ENCODE measurements at places on chromosomes 3 and 15. TPM values are rescaled to one million over a fixed set of nuclear protein-coding genes. Genes with fewer than 3 reads are reported as not detected.

The CFAP161 gene
- not detected for total RNA-seq

DNA sequence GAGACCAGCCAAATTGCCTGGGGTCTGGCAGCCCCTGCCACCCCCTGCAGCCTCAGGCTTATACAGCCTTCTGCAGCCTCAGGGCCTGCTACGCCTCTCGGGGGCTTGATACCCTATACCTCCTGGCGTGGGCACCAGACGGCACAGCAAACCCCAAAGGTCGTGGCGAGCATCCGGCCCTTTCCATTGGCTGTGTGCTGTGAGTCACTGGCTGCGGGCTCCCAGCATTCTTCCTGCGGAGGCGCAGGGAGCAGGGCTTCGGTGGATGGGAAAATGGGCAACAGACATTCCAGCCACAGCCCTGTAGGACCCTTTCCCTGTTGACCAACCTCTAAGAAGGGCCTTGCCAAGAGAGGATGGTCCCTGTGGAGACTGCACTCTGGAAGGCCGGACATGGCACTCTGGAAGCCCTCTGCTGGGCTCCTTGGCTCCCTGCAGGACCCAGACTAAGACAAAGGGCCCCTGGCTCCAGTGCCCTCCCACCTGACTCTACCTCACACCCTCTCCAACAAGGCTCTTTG, 59.6 kb downstream of the ITGA11 start:
- DNase-seq = peak; percentile 67

The CRABP1 gene
- total RNA-seq = 0.84 TPM

The TIMMDC1 gene
- total RNA-seq = 41.9 TPM

DNA sequence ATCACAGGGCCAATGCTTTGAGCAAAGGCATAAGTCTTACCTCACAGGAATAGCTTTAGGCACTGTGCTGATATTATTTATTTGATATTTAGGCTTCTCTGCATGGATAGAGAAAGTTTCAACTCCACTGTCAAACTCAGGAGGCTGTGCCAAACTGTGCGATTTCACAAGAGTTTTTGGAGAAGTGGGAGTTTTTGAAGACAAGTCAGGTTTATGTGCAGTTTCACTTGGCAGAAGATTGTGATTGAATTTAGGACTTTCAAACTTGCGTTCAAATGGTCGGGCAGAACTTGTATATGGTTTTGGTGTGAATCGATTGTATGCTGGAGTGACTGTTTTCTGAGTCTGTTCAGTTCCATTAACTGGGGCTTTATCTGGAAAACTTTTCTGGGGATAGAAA, 113.7 kb downstream of the TJP1 start:
- no peak for DNase-seq

DNA sequence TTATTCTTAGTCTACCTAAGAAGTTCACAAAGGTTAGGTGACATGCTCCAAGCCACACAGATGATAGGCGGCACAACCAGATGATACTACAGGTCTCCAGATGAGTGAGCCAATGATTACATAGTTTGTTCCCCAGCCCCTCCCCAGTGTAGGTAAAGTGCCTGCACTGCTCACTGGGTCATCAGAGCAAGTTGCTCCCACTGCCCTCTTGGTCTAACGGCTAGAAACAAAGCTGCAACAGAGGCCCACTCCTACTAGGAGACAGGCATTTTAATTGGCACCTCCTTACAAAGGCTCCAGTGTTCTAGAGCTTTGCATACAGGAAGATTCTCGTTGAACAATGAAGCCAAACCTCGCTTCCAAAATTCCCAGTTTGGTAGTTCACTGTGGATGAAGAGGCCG, 47.3 kb downstream of the TMEM44 start:
- DNase-seq = no peak

The TGM5 gene
- total RNA-seq = 98.2 TPM

DNA sequence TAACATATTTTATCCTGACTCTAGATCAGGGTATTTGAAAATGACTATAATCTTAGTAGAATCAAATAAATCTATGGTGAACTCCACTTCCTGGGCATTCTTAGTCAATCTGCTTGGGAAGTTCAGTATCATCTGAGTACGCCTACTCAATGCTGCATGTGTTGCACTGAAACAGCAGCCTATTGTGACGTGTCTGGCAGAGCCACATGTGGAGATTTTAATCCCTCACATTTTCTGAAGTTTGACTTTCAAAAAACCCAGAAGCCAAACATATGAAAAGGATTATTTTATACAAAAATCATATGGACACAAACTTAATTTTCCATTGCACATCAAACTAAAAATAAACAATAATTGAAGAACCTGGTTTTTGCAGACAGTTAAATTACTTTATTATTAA, 798.3 kb downstream of the ROBO1 start:
- DNase-seq = no peak

The GADL1 gene
- not detected for total RNA-seq

The GOLGA6L4 gene
- total RNA-seq = 1.0 TPM

GRCh38 chr3:181379278-181379677, 332.4 kb upstream of the SOX2 start:
- DNase-seq = no peak

The DAPK2 gene
- 13.2 TPM for total RNA-seq

- no peak for DNase-seq
Measured at GRCh38 chr3:177881351-177881750, 654.9 kb upstream of the KCNMB2 start.

DNA sequence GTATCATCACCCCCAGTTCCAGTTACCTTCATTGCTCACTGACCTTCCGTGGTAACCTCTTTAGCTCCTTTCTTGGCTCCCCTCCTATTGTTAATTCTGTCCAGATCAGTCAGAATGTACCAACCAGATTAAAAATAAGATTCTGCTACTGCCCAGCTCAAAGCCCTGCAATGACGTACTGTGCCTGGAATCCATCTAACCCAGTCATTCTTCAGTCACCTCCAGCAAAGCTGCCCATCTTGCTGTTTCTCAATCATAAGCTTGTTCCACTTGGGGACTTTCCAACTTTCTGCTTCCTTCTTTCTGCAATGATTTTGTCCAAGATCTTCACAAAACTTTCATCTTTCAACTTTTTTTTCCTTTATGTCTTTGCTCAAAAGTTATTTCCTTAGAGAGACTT, 512.0 kb upstream of the ZNF385D start:
- no peak for DNase-seq

The GP9 gene
- total RNA-seq = not detected

The MYRIP gene
- total RNA-seq = 1.3 TPM

The LRRC58 gene
- 33.0 TPM for total RNA-seq

DNA sequence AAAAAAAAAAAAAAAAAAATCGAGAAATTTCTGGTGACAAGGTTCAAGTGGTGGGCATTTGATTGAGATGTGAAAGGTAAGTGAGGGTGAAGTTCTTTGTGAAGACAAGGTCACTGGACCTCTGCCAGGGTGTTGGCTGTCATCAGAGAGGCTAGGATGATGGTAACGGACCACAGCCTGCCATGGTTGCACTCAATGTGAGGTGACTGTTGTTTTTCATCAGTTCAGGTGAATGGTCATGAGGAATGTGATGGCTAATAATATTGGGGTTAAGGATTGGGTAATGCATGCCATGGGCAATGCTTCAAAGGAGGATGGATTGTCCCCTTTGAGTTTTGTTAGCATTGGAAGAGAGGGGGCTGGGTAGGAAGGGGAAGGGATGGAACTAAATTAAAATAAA, 4.3 kb upstream of the ALPK3 start:
- no peak for DNase-seq

- no peak for DNase-seq
Measured at GRCh38 chr3:48364840-48365239, 7.2 kb upstream of the FBXW12 start.

DNA sequence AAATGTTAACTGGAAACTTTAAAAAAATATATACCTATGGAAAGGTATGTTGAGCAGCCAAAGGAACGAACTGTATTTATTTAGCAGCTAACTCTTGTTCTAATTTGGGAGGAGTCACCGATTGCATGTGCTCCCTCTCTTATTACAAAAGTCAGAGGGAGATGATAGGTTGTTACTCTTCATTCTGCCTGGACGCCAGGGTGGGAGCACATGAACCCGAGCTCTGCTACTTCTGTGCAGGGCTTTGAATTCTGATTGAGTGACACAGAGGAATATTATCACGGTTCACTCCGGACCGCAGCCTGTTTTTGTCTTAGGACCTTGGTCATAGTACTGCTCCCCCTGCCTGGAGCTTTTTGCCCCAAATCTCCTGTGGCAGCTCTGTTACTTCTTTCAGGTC, 36.9 kb upstream of the LRIG1 start:
- no peak for DNase-seq

Measured in lower leg skin (tissue), 4 donors.